MCF 10A (cell line): ENCODE measurements at places on chromosomes 13 and 19. TPM values are rescaled to one million over a fixed set of nuclear protein-coding genes. Genes with fewer than 3 reads are reported as not detected.

DNA sequence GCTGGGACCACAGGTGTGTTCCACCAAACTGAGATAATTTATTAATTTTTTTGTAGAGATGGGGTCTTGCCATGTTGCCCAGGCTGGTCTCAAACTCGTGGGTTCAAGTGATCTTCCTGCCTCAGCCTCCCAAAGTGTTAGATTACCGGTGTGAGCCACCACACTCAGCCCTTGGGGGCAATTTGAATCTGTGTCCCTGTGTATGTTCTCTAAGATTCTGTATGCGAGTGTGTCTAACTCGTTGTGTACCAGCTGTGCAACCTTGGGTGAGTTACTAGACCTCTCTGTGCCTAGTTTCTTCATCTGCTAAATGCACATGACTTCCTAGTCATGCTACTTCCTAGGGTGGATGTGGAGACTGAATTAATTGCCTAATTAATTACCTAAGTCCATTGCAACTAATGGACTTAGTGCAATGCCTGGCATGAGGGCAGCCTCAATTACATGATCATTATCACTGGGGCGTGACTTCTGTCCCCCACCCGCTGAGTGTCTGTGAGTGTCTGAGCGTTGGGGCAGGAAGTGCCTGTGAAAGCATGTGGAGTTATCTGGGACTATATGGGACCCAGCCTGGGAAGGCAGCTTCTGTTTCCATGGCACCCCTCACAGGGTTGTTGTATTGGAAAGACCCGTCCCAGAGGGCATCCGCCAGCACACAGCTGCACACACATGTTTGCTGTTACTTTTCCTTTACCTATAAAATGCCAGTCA lies 1.8 kb upstream of the NCCRP1 start:
- no peak overlapping the region for H3K4me3 ChIP-seq
- H3K27ac ChIP-seq, result no peak overlapping the region
- DNase-seq, result no peak
- peaks cover 29% of the 10 kb centered on the region for H3K27me3 ChIP-seq
- H3K4me1 ChIP-seq, result peaks cover 24% of the 10 kb centered on the region
- H3K36me3 ChIP-seq, result peaks cover 5% of the 10 kb centered on the region

- peak overlapping the region; percentile 80 for H3K27ac ChIP-seq
- peak; percentile 92 for DNase-seq
- H3K4me3 ChIP-seq, result peak overlapping the region; percentile 77
Observed at GRCh38 chr19:7870571-7871436, 3.4 kb downstream of the PRR36 start.

DNA sequence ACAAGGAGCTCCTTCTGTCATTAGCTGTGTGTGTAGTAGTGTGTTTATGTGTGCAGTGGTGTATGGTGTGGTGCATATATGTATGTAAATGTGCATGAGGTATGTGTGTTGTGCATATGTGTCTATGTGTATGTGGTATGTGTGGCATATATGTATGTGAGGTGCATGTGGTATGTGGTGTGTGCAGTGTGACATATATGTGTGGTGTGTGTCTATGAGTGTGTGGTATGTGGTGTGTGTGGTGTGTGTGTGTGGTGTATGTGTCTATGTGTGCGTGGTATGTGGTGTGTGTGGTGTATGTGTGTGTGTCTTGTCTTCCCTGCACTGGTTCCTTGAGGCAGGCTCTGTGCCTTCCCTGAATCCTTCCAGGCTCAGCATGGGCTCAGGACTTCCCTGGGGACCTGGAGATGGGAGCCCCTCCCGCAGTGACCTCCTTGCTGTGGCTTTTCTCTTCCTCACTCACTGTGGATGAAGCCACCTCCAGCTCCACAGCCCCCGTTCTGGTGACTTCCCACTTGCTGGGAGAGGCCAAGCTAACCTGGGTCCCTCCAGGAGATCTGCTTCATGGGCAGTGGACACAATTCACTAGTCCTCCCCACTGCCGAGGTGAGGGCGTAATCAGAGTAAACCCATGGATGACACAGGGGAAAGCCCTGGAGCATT lies 64.2 kb downstream of the CCDC70 start:
- DNase-seq, result no peak
- no peaks in the 10 kb centered on the region for H3K4me1 ChIP-seq
- no peak overlapping the region for H3K27ac ChIP-seq

- no peaks in the 10 kb centered on the region for H3K4me1 ChIP-seq
- H3K4me3 ChIP-seq, result no peak overlapping the region
- H3K27ac ChIP-seq, result no peak overlapping the region
- H3K27me3 ChIP-seq, result no peaks in the 10 kb centered on the region
- no peaks in the 10 kb centered on the region for H3K36me3 ChIP-seq
Observed at GRCh38 chr13:93201992-93202558, 24.5 kb upstream of the GPC6 start.

GRCh38 chr13:88162076-88162702 lies 491.0 kb downstream of the SLITRK5 start:
- H3K27me3 ChIP-seq, result no peaks in the 10 kb centered on the region
- no peak overlapping the region for H3K27ac ChIP-seq
- DNase-seq, result no peak
- H3K4me1 ChIP-seq, result no peaks in the 10 kb centered on the region
- no peaks in the 10 kb centered on the region for H3K36me3 ChIP-seq

DNA sequence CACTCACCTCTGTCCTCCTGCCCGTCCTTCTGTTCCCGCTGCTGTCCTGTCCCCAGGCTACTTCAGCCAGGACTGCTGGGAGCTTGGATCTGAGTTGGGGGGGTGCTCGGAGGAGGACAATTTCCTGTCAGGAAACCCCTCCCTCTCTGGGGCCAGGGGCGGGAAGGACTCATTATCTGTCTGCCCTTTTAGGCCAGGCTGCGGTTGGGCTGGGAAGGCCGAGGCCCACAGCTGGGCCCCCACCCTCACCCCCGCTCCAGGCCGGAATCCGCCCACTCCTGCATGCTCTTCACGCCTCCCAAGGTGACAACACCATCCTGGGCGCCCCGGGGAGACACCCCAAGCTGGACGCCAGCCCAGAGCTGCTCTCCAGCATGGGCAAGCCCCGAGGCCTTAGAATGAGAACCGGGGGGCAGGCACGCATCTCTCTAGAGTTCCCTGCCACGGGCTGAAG lies at the start of gene EXOC3L2:
Gene EXOC3L2, minus strand, starts transcription at position 74 of the 454 bp plus-strand sequence. CDS start 6,362 bp downstream, outside the sequence.
- H3K27ac ChIP-seq, result peak within 1 kb of the TSS; percentile 16
- no peak for DNase-seq
- no peaks in the 10 kb centered on the region for H3K36me3 ChIP-seq
- no peaks in the 10 kb centered on the region for H3K4me1 ChIP-seq
- peaks cover 10% of the 10 kb centered on the region for H3K27me3 ChIP-seq
- H3K4me3 ChIP-seq, result no peak within 1 kb of the TSS

The RGL3 gene
- not detected in 2 replicates for total RNA-seq

The ZNF805 gene
- total RNA-seq, result 11.8 and 12.2 TPM in 2 replicates
